Activated CD4-positive, alpha-beta T cell treated with anti-CD3 and anti-CD28 coated beads, Interleukin-2, amount 50 U/mL, for 24 hours (primary cell): ENCODE measurements at places on chromosomes 7 and 10.

DNA sequence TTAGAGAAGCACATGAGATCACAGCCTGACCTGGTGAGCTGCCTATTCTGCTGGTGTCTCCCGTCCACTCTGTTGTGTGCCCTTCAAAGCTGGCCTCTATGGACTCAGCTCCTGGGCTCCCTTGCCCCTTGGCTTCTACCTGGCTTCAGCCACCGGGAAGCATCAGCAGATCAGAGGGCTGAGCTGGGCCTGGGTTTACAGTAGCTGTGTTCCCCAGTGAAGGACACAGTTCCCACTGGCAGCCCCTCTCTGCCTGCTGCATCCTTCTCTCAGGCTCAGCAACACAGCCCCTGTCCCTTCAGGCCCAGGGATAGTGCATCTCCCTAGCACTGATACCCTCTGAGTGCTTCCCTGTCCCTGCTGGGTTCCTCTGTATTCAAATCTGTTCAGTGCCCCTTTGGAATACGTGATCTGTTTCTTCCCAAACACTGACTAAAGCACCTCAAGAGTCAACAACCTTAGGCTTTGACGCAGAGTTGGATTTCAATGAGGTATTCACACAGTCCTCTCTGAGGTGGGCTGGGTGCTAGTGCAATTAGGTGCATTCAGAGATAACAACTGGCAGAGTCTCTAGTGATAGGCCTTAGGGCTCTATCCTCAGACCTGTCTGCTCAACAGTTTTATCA, 109.8 kb downstream of the GRID1 start:
- DNase-seq, result no peak

DNA sequence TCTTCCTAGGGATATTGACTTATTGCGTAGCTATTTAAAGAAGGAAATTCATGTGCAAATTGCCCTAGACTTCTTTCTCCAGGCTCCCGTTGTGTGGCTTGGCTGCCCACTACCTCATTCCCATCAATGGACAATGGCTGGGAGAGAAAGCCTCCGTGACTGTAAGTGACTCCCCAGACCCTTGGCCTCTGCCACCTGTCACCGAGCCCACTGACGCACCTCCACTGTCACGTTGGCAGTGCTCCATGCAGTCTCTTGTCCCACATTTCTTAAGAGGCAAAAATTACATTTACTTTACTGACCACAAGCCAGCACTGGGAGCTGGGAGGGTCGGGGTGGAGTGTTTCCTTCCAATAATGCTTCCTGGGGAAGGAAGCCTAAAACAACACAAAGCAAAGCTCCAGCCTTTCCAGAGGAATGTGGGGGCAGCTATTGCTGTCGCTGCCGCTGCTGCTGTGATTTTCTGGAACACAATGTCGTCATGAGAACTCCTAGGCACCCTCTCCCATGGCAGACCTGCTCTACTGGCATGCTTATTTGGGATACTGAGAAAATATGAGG, 89.7 kb upstream of the STEAP1B start:
- no peak for DNase-seq

GRCh38 chr10:70034232-70034631, 18.4 kb upstream of the MACROH2A2 start:
- no peak for DNase-seq

- no peak for DNase-seq
These were observed 75.5 kb downstream of the HTR5A start for GRCh38 chr7:155145477-155146255.

DNA sequence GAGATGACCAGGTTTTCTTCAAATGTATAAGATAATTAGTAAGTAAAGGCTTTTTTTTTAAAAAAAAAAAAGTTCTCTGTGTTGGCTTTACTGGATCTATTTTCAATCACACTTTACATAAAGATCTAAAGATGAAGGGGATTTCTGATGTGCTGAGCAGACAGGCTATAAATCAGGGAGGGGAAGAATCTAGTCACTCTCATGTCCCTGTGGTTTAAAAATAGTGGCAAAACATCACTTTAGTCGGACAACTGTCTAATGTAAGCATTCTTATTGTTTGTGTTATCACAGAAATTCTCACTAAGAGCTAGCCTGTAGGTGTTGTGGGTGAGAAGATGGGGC, 132.7 kb downstream of the ICA1 start:
- no peak for DNase-seq

DNA sequence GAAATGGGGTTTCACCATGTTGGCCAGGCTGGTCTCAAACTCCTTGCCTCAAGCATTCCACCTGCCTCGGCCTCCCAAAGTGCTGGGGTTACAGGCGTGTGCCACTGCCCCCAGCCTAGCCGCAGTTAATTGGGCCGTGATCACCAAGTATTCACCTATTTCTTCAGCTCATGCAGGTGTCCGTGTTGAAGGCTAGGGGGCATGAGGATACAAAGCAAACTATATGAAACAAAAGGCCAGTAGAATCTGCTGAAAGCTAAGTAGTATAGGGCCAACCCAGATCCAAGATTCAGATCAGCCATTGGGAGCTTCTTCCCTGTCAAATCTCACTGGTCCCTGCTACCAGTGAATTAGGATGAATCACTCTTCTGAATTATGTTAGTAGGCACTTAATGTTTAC, 73.4 kb downstream of the LRRC4 start:
- DNase-seq, result no peak

GRCh38 chr7:66575398-66575797, 53.3 kb upstream of the KCTD7 start:
- no peak for DNase-seq

GRCh38 chr7:144011458-144012230, 11.5 kb downstream of the OR6B1 start:
- no peak for DNase-seq

DNA sequence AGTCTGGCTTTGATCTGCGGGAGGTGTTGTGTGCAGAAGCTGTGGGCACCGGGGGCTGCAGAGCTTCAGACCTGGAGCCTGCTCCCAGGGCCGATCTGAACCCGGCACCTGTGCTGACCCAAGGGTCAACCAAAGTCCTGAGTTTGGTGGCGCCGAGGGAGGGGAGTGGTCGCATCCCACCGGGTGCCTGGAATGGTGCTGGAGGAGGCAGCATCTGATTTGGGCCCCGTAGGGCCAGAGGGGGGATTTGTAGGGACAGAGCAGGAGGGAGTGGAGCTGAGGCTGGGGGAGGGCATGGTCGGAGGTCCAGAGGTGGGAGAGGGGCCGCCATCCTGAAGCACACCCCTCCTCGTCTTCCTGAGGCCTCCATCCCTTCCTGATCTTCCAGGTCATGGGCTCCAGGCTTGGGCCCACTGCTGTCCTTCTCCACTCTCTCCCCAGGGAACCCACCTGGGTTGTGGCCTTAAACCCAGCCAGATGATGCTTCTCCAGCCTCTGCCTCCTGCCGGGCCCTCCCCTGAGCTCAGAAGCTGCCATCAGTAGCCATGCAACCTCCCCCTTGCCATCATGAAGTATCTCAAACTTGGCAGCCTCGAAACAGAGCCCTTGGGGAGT, 112.9 kb downstream of the LHPP start:
- DNase-seq, result no peak

DNA sequence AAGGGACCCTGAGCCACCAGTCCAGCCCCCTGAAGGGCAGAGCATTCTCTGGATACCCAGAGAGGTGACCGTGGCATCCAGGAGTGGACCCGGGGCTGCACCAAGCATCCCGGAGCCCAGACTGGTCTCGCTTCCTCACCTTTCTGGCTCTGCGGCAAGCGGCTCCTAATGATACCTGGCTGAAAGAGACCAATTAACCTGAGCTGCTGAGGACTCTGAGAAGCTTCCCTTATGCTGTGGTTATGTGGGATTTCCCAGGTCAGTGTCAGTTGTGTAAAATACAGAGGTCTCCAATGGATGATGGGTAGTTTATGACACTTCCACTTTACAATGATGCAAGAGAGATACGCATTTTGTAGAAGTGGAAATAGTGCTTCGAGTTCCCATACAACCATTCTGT, 51.5 kb downstream of the PFKFB3 start:
- no peak for DNase-seq

GRCh38 chr10:26890956-26891355, 30.2 kb upstream of the ABI1 start:
- DNase-seq, result peak; percentile 22

GRCh38 chr10:102930720-102931119, 12.6 kb downstream of the CNNM2 start:
- DNase-seq, result no peak

GRCh38 chr7:45461026-45461425, 113.1 kb upstream of the ADCY1 start:
- no peak for DNase-seq

DNA sequence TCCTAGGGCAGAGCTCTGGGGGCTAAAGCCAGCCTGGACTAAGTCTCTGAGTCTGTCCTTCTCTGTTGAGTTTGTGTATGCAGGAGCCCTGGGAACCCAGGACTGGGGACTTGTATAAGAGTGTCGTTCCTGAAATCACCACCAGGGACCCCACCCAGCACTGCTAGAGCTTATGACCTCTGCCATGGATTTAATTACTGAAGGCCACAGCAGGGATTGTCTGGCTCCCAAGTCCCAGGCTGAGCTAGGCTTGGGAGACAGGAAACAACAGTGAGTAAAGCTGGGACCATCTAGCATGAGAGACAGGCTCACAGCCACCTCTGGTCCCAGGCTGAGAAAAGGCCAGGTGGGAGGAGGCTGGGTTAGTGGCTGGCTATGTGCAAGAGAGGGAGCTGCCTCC, 1.4 kb upstream of the TSPAN15 start:
- DNase-seq, result no peak

- DNase-seq, result no peak
These were observed 2.6 kb upstream of the CAMK1D start for GRCh38 chr10:12346707-12347106.

- no peak for DNase-seq
These were observed 1.0 kb upstream of the PBLD start for GRCh38 chr10:68333440-68334431.

DNA sequence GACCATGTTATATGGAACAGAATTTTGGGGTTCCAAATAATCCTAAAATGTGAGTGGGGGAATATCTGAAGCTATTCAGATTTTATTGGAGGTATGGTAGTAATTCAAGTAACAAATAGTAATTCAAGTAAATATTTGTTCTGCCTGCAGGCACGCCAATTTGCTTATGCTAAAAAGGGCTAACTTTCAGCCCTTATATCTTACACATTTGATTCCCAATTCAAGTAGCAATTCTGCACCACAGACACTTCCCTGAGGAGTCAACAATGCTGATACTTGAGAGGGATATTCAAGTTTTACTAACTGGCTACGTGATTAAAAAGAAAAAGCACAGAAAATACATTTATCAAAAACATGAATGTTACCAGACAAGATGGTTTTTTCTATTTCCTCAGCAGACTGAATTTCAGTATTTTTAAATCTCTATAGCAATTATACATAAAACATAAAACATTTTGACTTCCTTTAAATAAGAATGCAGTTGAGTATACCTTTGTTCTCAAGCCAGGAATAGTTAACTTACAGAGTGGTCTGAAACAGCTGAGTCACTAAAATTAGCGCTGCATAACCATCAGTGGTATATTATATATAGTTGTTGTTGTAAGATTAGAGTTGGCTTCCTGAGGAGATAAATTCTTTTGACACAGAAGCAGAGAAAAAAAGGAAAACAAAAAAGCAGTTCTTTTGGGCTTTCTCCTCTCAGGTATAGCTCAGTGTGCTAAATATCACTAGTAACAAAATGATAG, 33.9 kb downstream of the MTPN start:
- DNase-seq, result no peak

DNA sequence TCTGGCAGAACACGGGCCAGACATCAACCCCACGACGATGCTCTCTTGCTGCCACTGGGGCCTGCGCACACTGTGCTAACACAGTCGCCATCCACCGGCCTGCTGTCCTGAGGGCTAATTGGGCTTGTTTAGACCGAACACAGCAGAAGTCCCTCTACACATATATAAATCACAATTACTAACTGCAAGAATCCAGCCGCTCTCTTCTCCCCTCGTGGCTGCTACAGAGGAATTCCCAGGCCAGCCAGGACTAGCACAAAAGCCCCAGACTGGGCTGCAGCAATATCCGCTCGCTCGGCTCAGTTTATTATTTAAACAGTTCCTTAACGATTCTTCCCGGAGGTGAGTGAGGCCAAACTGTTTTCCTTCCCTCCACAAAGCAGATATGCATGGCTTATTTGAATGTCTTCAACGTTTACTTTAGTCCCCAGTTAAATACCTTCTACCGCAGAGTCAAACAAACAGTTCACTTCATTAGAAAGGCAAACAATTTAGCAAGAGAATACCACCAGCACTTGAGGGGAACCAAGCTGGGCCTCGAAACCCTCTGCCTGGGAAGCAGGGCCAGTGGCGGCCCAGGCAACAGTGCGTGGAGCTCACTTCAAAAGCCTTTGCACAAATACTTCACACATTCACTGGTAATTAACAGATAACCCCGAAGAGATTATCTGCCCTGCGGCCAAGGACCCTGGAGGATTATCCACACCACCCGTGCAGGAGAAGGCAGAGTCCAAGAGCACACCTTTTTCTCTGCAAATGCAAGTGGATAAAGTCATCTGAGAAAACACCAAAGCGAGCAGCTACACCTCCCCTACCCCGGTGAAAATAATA, 145.3 kb downstream of the GLI3 start:
- no peak for DNase-seq

- DNase-seq, result peak; percentile 44
These were observed 37.8 kb upstream of the PSAP start for GRCh38 chr10:71888623-71889387.
